ENCODE measurements at places on chromosomes 11 and 22.

GRCh38 chr11:118277312-118277711, 13.2 kb upstream of the MPZL2 start:
- no peak for DNase-seq

DNA sequence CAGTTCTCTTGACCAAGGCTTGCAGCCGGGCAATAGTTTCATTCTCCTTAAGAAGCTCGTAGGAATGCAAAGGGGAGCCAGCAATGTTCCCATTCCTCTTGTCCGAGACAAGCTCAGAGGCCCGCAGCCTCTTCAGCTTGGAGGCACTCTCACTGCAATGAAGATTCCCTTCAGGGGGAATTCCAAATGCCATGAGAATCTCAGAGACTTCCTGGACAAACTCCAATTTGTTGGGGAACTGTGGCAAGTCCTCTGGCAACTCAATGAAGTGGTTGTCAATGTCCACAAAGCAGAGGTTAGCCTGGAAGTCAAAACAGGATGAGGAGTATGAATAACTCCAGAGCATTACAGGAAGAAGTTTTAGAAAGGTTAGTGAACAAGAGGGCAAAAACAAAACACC, 84.4 kb downstream of the DENND5A start:
- DNase-seq, result no peak

GRCh38 chr11:73958521-73959141, 7.8 kb downstream of the DNAJB13 start:
- DNase-seq, result no peak

- no peak for DNase-seq
Observed at GRCh38 chr11:33652930-33653329, 47.7 kb downstream of the C11orf91 start.

- no peak for DNase-seq
Observed at GRCh38 chr11:104546501-104546900, 351.8 kb downstream of the CASP12 start.

- DNase-seq, result no peak
Observed at GRCh38 chr11:67303132-67303834, at the start of gene SSH3. SSH3 (plus strand) TSS chr11:67303530; CDS start chr11:67303626, 96 bp downstream.

- DNase-seq, result no peak
Observed at GRCh38 chr22:37681001-37681424, 5.1 kb upstream of the NOL12 start.

DNA sequence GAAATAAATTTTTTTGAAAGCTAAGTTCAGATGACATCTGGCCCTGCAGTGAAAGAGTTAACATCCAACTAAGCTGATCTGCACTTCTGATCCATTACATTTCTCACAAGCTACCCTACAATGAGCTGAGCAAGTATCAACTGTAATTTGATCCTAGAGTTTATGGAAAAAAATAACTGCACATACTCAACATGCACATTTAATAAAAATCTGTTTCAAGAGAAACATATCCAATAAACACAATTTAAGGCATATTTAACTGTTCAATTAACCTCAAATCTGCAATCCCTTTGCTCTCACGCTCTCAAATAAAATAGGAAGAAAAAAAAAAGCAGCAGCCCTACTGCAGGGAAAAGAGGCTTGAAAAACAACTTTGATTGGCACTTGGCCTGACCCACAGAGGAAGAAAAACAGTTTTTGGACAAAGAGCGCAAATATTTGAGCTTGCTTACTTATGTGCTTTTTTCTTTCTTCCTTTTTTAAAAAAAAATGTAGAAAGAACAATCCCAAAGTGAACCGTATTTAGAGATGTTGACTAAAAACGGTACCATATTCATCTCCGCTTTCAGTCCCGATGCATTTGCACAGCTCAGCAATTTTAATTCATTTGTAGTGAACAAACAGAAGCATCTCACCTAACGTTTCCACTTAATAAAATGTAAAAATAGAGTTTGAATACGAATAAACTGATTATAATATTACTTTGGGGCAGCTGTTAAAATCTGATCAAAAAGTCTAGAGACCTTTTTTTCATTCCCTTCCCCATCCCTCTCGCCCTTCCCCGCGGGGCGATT, 1.6 kb downstream of the SESN3 start:
- no peak for DNase-seq

GRCh38 chr11:1160231-1161101, 2.7 kb downstream of the MUC5AC start:
- no peak for DNase-seq

DNA sequence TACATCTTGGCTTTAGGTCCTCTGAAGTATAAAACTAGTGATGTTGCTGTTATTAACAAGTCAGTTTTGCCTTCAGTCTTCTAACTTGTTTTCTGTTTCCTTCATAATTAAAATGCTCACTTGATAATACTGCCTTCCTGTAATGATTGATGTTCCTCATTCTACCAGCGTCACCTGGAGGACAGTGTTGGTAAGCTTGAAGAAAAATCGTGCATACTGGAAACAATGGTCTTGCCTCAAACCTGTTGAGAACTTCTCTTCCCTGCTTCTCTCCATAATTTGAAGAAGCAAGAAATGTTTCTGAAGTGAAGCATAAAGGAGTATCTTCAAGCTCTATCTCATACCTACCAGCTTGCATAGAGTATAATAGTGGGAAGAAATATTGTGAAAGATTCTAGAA, 3.0 kb downstream of the YWHAH start:
- DNase-seq, result no peak

DNA sequence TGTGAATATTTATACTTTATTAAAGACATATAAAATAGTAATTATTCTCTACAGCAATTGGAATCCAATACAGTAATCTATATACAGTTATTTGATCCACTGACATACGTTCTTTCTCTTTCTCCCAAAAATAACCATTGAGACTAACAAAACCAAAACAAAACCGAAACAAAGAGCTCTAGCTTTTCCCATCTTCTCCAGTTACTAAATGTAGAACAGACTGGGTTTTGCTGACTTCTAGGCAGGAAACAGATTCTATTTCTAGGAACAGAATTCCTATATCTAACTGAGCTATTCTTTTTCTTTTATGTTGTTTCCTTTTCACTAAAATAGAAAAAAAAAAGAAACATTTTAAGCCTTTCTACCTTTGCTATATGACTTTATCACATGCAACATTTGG, 80.1 kb downstream of the PACS1 start:
- no peak for DNase-seq

DNA sequence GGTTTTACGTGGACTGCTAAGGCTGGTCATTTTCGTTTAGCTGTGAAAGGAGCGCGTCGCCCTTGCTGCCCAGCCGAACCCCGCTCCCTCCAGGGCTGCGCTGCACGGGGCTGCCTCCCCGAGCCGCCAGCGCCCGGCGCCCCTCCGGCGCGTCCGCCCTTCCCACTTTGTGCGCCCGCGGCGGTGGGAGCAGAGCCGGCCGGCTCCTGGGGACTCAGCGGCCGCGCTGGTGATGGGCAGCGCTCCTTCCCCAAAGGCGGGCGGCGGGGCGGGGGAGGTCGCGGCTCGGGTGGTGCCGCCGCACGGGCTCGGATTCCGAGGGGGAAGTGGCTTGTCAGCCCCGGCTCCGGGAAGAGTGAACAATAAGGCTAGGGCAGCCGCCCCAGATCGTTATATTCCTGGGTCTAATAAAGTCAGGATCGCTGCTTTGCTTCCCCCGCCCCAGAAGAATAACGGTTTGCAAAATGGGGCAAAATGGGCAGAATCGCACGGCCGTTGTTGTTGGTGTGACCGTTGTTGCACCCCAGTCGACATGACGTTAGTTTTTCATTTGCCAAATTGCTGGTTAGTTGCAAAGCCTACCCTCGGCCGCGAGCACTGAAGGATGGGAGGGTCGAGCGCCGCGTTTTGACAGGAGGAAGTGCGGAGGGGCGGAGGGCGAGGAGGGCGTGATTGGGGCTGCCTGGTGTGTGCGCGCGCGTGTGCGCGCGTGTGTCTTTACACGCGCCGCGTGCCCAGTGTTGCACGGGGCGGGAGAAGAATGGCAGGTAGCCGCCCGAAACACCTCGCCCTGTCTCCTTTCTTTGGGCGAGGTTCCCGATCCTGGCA, 745 bp downstream of the NCAM1 start:
- DNase-seq, result no peak

GRCh38 chr11:131839326-131839725, 468.9 kb downstream of the NTM start:
- DNase-seq, result no peak

- no peak for DNase-seq
Observed at GRCh38 chr22:23789638-23790037, 2.9 kb downstream of the SMARCB1 start.

DNA sequence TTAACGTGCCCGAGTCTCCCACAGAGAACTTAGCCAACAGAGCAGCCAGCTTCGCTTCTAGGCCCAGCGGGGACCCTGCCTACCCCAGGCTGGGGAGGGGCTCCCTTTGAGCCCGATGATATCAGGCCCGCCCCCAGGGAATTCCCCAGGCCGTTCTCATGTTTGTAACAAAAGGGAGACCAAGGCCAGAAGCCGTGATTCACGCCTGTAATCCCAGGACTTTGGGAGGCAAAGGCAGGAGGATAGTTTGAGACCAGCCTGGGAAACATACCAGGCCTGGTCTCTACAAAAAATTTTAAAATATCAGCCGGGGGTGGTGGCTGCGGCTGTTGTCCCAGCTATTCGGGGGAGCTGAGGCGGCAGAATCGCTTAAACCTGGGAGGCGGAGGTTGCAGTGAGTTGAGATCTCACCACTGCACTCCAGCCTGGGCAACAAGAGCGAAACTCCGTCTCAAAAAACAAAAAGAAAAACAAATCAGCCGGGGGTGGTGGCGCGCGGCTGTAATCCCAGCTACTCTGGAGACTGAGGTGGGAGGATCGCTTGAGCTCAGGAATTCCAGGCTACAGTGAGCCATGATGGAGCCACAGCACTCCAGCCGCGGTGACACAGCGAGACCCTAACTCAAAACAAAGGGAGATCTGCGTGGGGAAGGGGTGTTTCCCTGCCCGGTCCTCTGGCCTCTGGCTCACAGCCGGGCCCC, 1.7 kb downstream of the DRD4 start:
- no peak for DNase-seq

DNA sequence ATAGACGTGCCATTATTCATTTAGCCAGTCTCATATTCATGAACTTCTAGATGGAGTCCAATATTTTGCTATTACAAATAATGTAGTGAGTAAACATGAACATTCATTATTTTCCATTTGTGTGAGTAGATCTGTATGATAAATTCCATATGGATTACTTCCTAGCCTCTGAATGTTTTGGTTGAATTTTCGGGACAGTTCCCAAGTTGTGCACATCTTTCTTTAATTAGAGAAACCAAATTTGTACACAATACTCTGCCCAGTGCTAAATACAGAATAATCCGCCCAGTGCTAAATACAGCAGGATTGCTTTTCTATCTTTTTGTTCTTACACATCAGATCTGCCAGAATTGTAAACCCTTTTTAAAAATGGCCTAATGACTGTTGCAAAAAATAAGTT, 17.1 kb upstream of the APLP2 start:
- no peak for DNase-seq

DNA sequence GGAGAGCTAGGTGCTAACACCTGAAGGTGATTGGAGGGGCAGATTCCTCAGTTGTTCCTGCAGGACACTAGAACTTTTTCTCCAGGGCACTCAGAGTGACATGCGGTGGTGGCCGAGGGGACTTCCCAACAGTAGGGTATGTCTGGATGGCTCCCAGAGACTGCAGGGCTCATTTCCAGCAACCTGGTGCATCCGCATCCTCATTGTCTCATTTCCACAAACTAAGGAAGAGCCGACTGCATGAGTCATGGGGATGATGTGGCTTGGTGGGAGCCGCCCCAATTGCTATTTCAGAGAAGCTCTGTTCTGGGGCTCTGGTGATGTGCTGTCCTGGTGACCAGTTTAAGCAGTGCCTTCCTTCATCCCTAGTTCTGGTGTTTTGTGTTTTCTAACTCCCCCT, 2.8 kb upstream of the ROBO4 start:
- no peak for DNase-seq

DNA sequence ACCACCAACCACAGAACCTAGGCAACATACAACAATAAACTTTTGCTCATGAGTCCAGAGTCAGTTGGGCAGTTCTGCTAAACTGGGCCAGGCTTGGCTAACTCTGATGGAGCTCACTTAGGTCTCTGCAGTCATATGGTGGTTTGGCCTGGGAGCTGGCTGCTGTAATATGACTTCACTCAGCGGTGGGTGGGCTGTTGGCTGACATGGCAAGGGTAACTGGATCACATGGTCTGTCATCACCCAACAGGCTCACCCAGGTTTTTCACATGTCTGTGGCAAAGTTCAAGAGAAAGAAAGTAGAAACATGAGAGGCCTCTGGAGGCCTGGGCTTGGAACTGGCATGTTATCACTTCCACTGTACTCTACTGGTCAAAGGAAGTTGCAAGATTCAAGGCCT, 43.2 kb upstream of the CLMP start:
- no peak for DNase-seq

- DNase-seq, result no peak
Observed at GRCh38 chr11:7501251-7501650, 12.5 kb upstream of the PPFIBP2 start.

- no peak for DNase-seq
Observed at GRCh38 chr11:111559800-111560464, 19.4 kb downstream of the LAYN start.

GRCh38 chr11:85805387-85805786, 5.6 kb downstream of the SYTL2 start:
- no peak for DNase-seq

- DNase-seq, result no peak
Observed at GRCh38 chr22:49866646-49867045, 13.0 kb downstream of the ZBED4 start.
